ENCODE measurements at places on chromosomes 11 and 22.

DNA sequence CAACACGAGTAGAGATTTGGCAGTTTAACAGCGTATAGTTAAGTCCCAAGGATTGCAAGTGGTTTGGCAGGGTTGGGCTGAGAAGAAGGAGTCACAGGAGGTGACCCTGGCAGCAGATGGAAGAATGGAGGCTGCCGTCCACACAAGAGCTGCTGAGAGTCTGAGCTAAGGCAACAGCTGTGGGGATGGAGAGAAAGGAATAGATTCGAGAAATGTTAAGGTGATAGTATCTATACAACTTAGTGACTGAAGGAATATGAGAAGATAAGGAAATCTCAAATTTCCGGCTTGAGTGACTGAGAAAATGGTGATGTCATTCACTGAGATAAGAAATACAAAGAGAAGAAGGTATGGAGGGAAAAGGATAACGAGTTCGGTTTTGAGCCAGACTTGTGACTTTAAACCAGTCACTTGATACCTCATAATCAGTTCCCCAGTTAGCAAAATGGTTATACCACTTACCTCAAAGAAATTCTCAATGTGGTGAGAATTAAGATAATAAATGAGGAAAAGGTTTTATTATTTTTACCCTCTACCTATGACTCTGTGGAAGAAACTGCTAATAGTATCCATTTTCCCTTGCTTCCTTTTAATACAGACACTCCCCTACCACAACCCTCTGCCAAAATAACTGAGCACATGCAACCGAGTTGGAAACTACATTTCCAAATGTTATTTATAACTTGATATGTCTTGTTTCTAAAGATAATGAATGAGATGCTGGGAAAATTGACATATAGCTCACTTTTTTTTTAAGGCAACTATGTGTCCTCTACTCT, 30.7 kb downstream of the FAM168A start:
- no peak for DNase-seq

DNA sequence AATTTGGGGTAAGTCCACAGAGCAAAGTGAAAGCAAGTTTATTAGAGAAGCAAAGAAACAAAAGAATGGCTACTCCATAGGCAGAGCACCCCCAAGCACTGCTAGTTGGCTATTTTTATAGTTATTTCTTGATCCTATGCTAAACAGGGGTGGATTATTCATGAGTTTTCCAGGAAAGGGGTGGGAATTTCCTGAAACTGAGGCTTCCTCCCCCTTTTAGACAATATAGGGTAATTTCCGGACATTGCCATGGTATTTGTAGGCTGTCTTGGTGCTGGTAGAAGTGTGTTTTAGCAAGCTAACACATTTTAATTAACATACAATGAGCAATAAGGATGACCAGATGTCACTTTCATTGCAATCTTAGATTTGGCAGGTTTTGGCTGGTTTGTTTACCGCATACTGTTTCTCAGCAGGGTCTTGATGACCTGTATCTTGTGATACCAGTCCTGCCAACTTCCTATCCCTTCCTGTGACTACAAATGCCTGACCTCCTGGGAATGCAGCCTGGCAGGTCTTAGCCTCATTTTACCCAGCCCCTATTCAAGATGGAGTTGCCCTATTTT, 937 bp upstream of the C1QTNF6 start:
- no peak for DNase-seq

GRCh38 chr22:36940676-36941075, 27.2 kb downstream of the CSF2RB start:
- no peak for DNase-seq

- DNase-seq = no peak
Observed at GRCh38 chr11:9462806-9463537, 2.2 kb downstream of the ZNF143 start.

- no peak for DNase-seq
Observed at GRCh38 chr11:95371153-95371552, 140.2 kb upstream of the SESN3 start.

DNA sequence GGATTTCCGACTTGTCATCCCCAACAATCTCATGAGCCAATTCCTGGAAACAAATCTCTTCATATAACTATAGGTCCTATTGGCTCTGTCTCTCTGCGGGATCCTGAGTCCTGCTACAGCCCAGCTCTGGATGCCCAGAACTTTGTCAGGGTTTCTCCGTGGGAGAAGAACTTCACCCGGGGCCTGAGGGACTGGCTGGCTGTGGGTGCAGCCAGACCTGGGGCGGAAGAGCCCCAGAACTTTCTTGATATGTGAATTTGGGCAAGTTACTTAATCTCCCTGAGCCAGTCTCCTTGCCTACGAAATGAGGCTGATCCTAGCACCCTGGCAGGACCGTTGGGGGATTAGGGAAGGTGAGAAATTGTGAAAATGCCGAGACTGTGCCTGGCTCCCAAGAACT, 6.6 kb upstream of the TRIM29 start:
- no peak for DNase-seq

GRCh38 chr11:78773077-78773476, 198.4 kb upstream of the NARS2 start:
- no peak for DNase-seq

DNA sequence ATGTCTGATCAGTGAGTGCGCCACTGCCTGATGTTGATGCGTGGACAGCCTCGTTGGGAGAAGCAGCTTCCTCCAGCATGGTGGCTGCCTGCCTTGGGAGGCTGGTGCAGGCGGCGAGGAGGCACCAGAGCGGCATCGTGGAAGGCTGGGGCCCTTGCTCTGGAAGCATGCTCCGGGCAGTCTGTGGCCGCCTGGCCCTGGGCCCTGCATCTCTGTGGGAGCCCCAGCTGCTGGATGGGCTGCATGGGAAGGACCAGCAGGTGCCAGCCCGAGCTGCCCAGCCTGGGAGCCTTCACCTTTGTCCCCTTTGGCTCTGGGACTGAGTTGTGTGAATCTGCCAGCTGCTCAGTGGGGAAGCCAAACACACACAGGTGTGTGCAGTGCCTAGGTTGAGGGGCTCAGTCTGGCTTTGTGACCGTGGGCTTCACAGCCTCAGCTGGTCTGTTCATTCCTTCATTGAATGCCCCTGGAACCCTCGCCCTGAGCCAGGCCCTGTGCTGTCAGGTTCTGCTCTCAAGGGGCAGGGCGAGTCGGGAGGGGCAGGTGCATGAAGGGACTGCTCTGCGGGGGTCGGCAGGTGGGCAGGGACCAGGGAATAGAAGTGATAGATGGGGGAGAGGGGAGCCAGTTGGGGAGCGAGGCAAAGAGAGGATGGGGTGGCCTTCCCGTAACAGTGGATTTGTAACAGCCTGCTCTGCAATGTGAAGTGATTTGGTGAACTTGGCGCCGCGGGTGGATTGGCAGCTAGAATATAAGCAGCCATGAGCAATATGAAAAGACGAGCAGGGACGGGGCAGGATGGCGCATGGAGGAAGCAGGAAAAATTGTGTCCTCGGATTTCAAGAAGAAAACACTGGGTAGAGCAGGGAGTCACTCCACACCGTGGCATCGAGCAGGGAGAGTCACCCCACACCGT, 354.2 kb downstream of the TBC1D22A start:
- no peak for DNase-seq

GRCh38 chr11:61968758-61969390, 1.4 kb upstream of the FTH1 start:
- DNase-seq = no peak

- DNase-seq = no peak
Observed at GRCh38 chr11:86916330-86916729, 38.9 kb downstream of the FZD4 start.

DNA sequence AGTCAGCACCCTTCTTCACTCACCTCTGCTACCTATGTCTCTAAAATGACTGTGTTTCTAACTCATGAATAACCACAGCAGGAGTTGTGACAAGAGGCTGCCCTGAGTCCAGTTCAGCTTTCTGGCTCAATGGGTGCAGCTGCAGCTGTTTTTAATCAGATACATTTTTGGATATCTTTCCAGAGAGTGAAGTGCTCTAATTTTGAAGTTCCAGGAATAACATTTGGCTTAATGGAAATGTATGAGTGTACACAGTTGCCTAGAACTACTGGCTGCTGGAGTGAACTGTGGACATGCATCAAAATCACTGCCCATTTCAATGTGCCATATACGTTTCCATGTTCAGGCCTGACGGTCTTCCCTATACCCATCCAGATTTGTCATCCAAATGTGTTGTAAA, 769.5 kb upstream of the ANO3 start:
- DNase-seq = no peak

GRCh38 chr11:76670485-76671236, at the start of gene LRRC32:
Gene LRRC32, minus strand, starts transcription at chr11:76670747. Its CDS starts 4,793 bp downstream, at chr11:76665954.
- no peak for DNase-seq

GRCh38 chr11:35838071-35838470, 105.8 kb upstream of the LDLRAD3 start:
- DNase-seq = no peak

DNA sequence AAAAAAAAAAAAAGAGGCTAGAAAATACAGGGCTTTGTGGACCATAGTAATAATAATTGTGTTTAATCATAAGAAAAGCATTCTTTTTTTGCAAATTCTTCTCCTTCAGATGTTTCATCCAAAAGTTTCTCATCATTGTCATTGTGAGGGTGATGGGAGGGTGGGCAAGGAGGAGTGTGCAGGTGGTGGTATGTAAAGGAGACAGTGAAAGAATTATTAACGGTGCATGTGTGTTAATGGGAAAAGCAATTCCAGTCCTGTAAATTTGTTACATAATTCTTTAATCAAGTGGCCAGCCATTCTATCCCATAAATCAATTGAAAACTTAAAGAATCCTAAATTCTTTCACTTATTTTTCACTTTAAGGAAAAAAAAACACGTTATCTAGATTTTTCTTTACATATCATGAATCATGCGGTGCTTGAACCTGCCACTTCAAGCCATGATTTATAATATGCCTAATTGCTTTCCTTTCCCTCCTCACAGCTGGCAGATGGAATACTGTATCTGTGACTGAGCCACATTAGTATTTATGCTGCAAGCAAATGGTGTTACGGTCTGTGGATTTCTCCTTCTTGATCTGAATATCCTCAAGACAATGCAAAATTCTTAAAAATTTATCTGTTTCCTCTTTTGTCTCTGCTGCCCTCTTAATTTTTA, 318.5 kb downstream of the JRKL start:
- peak; percentile 47 for DNase-seq

GRCh38 chr22:43007519-43008102, 7.3 kb downstream of the PACSIN2 start:
- no peak for DNase-seq

DNA sequence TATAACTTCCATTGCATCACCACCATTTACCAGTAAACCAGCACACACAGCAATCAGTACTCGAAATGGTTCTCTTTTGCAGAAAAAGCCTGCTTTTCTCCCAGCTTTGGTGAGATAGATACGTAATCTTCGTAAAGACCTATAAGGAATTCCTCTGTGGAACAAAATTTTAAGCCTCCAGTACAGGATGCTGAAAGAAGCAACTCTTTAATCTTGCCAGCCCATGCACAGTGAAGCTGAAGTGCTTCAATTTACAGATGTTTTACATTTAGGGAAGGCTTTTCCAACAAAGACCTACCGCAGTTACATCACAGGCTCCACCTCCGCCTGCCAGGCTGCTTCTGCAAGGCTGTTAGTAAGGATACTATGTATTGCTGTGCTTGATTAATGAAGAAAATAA, 1.9 kb downstream of the ELMOD1 start:
- DNase-seq = no peak

DNA sequence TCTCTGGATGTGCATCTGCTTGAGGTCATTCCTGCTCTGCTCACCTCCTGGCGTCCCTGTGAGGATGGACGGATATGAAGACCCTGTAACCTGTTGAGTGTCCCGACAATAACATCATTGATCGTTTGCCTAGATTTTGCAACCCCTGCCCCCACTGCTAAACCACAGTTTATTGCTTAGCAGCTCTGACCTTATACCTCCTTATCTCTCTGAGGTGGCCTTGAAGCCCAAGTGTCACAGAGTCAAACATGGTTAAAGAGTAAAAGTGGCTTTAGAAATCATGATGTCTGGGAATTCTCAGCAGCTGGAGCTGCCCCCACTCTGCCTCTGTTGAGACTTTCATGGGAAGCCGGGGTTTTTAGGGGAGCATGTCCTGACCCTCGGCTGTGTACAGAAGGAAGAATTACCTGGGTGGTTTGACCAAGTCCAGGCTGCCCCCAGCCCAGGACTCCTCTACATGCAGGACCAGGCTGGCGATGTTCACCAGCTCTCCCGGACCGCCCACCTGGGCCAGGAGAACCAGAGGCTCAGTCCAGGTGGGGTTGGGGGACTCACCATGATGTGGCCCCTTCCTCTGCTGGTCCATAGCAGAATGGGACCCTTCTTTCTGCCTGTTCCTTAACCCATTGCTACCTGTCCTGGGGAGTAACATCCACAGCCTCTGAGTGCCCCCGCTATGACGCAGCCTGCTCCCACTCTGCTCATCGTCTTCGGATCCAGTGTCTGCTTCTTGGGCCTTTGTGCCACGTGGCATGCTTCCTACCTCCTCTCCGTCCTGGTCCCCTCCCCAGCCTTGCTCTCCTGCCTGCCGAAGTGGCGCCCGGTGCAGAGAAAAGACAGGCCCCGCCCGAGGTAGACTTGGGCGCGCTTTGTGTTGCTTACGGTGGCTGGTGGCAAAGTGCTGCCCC, 33.4 kb upstream of the FTH1 start:
- DNase-seq = no peak

DNA sequence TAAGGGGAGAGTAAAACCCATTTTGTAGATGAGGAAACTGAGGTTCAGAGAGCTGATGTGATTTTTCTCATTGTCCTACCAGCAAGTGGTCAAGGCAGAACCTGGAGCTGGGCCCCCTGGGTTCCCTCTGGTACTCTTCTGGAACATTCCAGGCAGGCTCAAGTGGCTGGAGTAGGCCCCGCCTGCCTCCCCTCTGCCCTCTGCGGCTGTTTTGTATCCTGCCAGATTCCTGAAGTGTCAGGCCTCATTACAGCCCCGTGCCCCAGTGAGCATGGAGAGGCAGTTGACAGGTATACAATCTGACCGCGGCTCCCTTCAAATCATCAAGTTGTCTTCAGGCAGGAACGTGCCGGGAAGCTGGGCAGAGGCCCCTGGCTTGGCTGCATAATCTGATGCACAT, 94.6 kb upstream of the CD82 start:
- DNase-seq = no peak

DNA sequence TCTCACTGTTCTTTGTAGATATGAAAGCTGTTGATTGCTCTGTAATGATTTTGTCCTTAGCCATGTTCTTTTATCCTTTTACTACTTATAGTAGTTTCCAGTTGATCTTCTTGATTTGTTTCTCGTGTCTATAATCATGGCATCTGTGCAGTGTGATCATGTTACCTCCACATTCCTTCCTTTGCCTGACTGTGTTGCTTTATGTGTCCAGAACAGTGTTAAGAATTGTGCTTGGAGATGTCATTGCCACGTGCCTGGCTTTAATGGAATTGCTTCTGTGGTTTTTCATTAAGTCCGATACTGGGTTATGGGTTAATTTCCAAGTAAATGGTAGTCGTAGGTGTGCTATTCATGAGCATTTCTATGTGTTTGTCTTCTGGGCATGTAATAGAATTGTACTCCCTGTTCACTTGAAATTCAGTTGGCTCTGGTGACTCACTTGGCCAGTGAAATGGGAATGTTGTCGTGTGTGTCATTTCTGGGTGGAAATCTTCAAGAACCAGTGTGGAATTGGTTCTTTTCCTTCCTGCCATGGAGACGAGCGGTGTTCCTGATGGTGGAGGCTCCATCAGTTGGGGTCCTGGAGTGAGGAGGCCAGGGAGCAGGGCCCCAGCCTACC, 6.8 kb downstream of the GTSE1 start:
- no peak for DNase-seq

GRCh38 chr22:39808081-39808480, 85.5 kb downstream of the ENTHD1 start:
- DNase-seq = no peak

- DNase-seq = no peak
Observed at GRCh38 chr22:19107730-19108074, 14.5 kb downstream of the DGCR2 start.
